ENCODE measurements at places on chromosomes 12 and 14.

DNA sequence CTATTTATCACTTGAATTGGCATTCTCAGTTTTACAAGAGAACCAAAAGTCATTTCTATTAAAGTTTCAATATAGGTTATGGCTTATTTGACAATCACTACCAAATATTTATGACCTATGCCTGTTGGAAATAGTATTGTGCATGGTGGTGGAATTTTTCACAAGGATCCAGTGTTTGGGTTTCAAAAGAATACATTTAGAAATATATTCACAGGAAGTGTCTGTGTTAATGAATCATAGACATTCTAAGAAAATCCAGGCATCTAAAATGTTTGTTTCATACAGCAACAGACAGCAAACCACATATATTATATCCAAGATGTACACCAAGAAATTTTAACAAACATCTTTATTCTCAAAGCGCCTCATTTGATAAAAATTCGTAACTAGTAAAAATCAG is 92.7 kb downstream of the MED13L start:
- no peak for DNase-seq

- DNase-seq = no peak
Observed at GRCh38 chr12:66441905-66442559, 139.7 kb downstream of the HELB start.

- DNase-seq = no peak
Observed at GRCh38 chr12:92111256-92111655, 34.4 kb downstream of the BTG1 start.

GRCh38 chr14:100369019-100369418 is 45.9 kb downstream of the SLC25A47 start:
- DNase-seq = no peak

- DNase-seq = peak; percentile 47
Observed at GRCh38 chr14:74459289-74459946, 33.4 kb upstream of the SYNDIG1L start.

DNA sequence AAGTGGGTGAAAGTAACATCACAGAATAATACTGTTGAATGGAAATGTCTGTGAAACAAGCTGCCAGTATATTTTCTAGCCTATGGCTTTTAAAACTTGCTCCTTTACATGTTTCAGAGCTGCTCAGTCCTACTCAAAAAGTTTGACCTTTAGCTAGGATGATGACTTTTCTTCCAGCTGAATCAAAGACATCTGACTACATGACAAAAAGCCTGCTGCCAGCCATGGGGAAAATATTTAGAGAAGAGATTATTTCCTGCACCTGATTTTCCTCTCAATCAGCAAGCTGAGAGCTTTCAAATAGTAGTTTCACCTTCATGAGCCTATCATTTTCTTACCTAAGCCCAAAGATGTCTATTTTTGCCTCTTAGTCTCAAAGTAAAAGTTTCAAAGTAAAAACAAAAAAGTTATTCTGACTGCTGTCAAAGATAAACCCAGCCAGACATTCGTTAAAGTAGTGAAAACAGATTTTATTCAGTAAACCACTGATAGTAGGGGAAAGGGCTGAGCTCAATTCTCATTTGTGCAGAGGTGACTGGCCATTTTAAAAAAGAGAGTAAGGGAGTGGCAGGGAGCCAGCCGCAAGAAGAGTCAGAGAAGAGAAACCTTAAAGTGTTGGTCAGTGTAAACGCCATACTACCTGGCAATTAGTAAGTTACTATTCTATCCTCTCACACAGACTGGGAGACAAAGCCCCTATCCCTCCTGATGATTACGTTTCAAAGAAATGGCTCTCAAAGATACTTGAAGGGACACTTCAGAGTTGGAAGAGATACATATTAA is 2.2 kb downstream of the ATP6V1D start:
- DNase-seq = no peak

DNA sequence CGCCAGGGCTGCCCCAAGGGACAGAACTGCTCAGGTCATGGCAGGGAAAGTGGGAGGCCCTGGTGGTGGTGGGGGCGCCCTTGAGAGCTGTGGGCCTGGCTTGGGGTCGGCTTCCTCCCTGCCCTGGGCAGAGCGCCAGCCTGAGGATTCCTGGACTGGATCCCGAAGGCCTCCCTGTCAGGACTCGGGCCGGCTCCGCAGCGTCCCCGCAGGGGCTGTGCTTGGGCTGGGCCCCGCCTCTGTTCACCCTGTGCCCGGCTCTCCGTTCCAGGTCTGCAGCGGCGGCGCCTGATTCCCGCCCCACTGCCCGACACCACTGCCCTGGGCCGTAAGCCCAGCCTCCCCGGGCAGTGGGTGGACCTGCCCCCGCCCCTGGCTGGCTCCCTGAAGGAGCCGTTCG is 39.9 kb downstream of the KIF26A start:
- DNase-seq = no peak

DNA sequence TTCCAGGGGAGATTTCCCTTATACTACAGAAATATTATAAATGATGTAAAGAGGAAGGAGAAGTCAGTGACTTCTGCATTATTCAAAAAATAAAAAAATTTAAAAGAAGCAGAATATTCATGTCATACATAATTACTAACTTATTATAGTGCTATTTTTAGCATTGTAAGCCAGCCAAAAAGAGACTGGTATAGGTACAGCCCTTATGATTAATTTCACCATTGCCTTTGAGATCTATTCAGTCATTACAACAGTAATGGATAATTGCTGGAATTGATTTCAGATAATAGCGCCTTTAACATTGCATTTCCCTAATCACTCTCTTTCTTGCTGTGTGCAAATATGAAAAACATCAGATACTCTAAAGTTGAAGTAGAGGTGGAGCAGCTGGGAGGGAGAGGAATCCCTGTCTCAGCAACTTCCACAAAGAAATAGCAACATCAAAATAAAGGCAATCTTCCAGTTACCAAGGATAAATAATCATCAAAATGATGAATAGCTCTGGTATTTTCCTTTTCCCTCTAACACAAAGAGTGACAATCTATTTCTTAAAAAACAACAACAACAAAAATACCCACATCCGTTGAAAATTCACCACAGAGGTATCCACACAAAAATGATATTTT is 71.8 kb upstream of the OVCH1 start:
- DNase-seq = no peak

DNA sequence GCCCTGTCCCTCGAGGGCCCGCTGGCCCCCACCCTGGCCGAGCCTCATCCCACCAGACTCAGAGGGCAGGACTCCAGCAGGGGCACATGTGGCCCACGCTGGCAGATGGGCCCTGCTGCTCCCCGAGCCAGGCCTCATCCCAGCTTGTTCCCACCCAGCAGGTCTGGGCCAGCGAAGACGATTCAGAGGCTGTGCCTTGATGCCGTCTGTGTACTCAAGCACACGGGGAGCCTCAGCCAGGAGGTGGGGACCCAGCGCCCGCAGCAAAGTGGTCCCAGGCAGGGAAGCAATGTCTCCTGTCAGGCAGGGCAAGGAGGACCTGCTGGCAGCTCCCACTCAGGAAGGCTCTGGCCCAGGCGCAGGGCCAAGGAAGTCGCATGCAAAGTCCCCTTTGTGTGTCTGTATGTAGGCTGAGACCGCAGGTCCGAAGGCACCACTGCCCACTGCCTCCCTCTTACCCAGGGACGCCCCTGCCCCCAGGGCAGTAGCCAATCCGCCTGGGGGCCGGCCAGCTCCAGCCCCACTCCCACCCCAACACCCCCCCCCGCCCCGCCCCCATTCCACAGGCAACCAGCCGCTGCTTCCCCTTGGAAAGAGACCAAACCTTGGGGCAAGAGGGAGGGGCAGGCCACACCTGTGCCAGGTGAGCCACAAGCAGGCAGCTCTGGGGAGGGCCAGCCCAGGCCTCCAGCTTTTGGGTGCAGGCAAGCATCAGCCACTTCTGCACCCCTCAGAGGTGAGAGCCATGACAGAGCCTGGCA is 9.4 kb downstream of the DEGS2 start:
- DNase-seq = no peak

DNA sequence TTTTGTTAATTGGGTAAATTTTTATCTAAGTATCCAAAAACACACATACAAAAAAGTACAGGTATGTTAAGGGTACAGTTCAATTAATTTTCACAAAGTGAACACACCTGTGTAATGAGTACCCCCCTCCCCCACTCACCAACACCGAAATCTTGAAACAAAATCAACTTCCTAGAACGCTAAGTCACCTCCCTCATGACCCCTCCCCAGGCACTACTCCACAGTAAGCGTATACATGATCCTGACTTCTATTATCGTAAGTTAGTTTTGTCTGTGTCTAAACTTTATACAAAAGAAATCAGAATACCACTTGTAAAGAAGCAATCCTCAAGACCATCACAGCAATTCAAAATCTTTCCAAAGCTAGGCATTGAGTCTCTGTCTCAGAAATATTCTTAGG is 100.5 kb downstream of the MED13L start:
- no peak for DNase-seq

- DNase-seq = no peak
Observed at GRCh38 chr12:51848326-51848727, at the start of gene FIGNL2. Gene FIGNL2, minus strand, starts transcription at chr12:51848718. Its CDS starts 26,305 bp downstream, at chr12:51822413.

DNA sequence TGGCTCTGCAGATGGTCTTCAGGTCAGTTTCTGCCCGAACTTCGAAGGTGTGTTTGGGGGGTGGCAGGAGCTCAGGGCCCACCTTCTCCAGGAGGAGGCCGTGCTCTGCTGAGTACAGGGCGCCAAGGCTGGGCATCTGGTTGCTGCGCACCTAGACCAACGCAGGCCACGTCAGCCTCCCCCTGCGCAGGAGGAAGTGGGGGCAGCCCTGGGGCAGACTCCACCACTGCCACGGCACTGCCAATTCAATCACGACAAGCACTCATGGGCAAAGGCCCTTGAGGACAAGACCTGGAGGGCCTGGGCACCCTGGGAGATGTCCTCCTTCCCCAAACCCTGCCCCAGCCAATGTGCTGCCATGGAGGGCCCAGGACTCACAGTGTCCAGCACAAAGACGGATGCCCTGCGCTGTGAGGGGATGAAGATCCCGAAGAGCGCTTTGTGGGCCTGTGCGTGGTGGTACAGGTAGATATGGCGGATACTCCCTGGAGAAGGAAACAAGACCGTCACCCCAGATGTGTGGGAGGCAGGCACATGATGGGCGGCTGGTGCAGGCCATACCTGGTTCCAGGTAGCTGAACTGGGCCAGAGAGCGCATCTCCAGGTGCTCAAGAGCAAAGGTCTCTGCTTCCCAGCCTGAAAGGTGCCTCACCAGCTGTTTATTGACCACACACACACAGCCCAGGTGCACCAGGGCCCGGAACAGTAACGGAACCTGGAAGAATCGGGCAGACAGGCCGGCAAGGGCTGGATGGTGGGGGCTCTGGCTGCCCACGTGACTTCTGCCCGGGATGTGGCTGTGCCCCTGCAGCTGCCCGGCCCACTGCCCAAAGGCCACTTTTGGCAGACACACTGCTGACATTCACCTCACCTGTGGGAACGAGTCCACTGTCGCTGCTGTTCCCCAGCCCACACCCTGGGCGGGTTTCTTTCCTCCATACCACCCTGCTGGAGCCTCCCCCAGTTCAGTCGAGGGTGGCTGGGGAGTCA is 24.6 kb downstream of the P2RX2 start:
- no peak for DNase-seq

DNA sequence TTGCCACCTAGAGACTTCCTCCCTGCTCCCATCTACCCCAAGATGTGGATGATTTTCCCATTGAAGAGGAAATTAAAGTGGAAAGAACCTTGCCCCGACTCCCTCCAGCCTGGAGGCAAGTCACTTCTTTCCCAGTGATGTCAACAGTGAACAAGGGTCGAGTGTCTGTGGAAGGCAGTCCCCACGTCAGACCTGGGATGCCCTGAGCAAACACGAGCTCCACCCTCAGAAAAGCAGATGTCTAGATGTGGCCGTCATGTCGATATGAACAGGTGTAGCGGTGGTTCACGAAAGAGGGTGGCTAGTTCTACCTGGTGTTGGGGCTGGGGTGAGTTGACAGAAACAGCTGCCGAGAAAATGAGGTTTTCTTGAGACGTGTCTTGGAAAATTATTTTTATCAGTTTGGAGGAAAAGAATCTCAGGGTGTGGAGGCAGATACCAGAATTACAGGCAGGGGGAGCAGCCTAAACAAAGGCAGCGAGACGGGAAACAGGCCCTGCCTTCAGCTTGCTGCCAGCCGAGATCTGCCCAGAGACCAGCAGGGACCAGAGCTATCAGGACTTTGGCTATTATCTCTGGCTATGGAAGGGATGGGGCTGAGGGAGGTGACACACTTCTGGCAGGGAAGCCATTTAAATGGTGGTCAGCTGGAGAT is 25.9 kb downstream of the SYNDIG1L start:
- DNase-seq = peak; percentile 26

DNA sequence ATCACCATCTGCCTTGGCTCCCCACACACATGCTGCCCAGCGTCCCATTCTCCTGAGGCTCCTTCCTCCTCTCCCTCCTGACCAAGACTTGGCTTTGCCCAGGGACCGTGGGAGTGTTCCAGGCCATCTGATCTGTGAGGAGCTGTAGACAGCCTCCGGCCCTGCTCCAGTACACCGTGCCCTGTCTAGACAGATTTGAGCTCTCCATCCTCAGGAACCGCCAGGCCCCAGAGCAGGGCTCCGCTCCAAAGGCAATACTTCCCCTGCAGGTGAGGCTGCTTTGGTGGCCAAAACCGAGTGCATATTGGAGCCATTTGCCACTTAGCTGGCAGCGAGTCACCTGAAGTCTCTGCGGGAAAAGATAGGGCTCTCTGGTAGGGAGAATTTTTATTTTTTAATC is 147.4 kb downstream of the ANO2 start:
- no peak for DNase-seq

DNA sequence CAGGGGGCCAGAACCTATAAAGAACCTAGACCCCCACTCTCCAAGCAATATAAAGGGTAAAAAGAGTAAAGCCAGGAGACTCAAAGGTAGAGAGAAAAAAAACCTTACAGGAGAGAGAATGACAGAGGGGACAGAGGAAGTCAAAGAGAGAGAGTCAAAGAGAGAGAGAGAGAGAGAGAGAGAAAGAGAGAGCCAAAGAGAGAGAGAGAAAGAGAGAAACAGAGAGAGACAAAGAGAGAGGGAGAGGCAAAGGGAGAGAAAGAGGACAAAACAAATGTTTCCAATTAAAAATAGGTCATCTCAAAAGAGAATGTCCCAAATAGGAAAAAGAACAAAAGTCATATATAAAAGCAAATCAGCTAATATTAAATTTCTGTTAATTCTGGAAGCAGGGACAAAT is 251.5 kb downstream of the DPY19L2 start:
- DNase-seq = no peak

DNA sequence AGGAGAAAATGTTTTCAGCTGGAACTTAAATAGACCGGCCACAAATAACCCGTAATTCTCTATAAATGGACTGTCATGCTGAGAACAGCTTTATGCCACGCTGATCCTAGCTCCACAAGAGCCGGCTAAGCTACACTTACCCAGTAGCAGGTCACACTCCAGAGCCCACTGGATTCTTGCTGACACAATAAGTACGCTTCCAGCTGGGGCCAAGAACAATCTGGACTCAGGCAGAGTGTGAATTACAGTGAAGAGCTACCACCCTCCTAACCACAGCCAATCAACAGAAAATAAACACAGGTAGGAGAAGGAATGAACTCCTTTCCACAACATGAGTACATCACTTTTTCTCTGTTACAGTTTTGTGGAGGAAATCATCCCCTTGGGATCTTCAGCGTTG is 531.3 kb downstream of the GALC start:
- DNase-seq = no peak

Data from SW480 (cell line).